ENCODE measurements at places on chromosomes 12 and 14.
A peak's percentile ranks its signal among the peaks of the same experiment; 100 is the strongest.

GRCh38 chr12:93795352-93795751 is 118.2 kb downstream of the CRADD start:
- DNase-seq, result no peak

DNA sequence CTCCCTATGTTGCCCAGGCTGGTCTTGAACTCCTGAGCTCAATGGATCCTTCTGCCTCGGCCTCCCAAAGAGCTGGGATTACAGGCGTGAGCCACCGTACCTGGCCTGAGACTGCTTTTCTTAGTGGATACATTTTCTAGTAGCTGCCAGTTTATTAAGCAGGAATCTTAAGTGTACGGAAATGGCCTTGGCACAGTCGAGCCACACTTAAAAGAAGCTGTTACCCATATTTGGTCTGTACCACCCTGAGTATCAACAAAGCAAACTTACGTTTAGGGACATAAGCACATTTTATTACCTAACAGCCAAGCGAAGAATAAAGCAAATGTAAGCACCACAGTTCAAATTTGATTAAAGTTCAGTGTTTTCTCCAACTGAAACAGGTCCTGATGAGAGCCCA is 50.7 kb upstream of the NR2C1 start:
- DNase-seq, result no peak

GRCh38 chr12:50927356-50927755 is 25.0 kb upstream of the HIGD1C start:
- no peak for DNase-seq

GRCh38 chr12:52496054-52496453 is 3.0 kb upstream of the KRT6A start:
- no peak for DNase-seq

- DNase-seq, result no peak
These were observed 19.4 kb downstream of the HHIPL1 start for GRCh38 chr14:99664058-99664936.

DNA sequence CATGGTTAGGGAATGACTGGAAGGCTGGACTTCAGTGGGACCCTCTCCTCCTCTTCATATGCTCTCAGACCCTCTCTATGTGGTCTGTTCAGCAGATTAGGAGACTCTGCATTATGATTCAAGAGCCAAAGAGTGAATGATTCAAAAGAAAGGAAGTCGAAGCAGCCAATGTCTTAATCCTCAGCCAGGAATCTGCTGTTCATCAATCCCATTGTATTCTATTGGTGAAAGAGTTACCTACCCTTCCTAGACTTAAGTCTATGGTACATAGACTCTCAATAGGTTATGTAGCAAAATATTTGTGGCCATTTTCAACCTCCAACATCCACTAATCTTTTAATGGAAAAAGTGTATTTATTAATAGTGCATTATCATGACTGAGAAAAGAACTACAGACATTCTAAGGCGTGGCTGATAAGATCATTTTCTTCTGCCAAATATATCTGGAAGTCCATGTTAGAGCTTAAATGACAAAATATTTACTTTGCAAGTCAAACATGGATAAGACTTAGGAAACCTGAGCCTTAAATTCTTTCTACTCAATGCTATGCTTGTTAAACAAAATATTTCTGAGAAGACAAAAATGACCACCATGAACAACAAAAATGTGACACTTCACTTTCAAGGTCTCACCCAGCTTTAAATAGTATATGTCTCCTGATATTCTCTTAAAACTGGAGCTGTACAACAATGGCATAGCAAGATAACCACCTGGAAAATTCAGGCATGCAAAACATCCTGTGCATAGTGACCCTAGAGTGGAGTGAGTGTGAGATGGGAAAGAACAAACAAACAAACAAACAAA is 1100.6 kb downstream of the GALC start:
- no peak for DNase-seq

DNA sequence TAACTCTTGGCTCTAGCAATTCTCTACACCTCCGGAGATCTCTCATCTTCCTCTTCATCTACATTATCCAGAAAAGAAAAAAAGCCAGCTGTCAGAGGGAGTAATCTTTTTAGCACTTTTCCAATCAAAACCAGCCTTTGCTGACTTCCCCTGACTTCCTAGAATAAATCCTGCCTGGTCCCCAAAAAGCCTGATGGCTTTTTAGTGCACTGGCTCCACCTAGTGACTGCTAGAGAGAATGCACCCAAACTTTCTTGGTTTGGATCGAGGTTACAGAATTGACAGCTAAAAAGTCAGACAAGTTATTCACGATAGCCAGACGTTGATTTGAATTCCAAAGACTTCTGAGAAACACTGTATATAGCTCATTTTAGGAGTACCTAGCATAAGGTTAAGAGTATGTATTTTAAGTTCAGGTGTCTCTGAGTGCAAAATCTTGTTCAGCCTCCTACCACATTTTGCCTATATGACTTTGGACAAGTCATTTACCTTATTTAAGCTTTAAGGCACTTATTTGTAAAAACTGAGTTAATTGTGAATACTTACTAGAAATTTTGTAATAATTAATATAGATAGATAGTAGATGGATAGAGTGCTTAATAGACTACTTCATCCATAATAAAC is 185.7 kb upstream of the GRIN2B start:
- peak; percentile 8 for DNase-seq

- no peak for DNase-seq
These were observed 59.1 kb upstream of the MED13L start for GRCh38 chr12:116336542-116337065.

DNA sequence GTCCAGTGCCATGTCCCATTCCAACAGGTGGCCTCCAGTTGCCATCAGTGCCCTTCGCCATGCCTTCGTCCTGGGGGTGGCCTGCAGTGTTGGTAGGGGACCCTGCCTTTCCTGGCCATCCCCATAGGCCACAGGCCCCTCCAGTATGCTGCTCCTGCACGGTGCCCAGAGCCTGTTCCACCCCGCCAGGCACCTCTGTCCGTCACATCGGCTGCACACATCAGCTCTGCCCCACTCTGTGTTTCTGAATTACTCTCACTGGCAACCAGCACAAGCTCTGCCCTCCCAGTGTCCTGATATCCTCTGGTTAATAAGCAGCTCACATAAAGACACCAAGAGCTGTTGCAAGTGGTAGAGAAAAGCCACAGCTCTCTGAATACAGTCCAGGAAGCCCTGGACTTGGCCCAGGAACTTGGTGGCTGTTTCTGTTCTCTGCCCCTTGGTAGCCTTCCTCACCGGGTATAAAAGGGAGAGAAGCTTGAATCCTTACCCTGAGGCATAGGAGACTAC is 31.3 kb upstream of the ATP2A2 start:
- no peak for DNase-seq

GRCh38 chr14:69471916-69472315 is 12.6 kb upstream of the PLEKHD1 start:
- DNase-seq, result no peak

DNA sequence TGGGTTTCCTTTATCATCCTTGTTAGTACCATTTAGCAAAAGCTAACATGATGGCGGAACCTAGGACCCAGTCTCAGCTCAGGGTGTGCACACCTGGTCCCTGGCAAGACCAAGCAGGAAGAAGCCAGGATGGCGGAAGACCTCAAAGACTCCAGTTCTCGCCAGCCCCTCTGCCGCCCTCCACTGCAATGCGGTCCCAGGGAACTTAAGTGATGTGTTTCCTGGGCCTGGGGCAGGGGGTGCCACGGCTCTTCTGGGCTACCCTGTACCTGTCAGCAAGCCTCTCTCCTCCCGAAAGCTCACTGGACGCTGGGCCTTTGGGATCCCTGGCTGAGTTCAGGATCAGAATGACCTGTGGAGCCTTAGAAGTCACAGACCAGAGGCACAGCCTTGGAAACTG is 71.3 kb downstream of the FBXL14 start:
- no peak for DNase-seq

DNA sequence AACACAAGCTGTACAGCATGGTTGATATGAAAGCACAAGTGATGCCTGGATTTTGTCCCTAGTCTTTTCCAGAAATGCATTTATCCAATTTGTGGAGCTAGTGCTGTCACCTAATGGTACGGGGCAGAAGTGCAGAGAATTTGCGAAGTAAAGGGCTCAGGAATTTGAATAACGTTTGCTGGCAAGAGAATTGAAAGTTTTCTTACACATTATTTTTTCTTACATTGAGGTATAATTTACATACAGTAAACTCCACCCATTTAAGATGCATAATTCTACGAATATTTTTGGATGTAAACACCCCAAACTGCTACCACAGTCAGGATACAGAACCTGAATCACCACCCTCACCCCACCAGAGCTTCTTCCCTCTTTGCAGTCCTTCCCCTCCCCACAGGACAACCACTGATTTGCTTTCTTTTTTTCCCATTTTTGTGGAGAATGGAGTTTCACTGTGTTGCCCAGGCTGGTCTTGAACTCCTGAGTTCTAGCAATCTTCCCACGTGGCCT is 3.5 kb downstream of the AICDA start:
- no peak for DNase-seq

- no peak for DNase-seq
These were observed 24.3 kb upstream of the RD3L start for GRCh38 chr14:103966631-103967030.

GRCh38 chr12:67239061-67239460 is 30.1 kb upstream of the CAND1 start:
- DNase-seq, result no peak

- peak; percentile 48 for DNase-seq
These were observed 2.8 kb upstream of the AAAS start for GRCh38 chr12:53324113-53324778.

GRCh38 chr12:62396750-62397149 is 69.9 kb upstream of the MON2 start:
- DNase-seq, result no peak

GRCh38 chr12:16159571-16159970 is 117.9 kb downstream of the SLC15A5 start:
- DNase-seq, result no peak

DNA sequence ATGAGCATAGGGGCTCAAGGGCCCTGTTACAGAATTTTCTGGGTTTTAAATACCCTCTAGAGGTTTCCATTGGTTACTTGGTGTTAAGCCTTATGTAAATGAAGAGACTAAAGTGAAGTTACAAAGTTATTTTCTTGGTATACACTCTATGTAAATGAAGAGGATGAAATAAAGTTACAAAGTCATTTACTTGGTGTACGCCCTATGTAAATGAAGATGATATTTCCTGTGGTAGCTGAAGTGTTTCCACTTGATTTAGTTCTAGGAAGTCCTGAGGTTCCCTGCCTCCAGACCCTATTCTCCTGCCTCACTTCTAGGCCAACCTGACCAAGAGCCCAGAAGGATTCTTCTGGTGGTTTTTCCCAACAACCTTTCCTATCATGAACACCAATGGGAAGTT is 126.1 kb downstream of the SPTSSA start:
- no peak for DNase-seq

- no peak for DNase-seq
These were observed 636 bp upstream of the ARL6IP4 start for GRCh38 chr12:122979908-122980182.

All from activated T-cell treated with anti-CD3 and anti-CD28 coated beads for 48 hours (primary cell).